ENCODE measurements at places on chromosomes 12 and 14. TPM values are rescaled to one million over a fixed set of nuclear protein-coding genes. Genes with fewer than 3 reads are reported as not detected.

RNASE3 gene
- not detected for total RNA-seq

CDKN3 gene
- 31.3 TPM for total RNA-seq

CFAP54 gene
- 0.57 TPM for total RNA-seq

SCNN1A gene
- total RNA-seq, result 7.7 TPM

ACADS gene
- total RNA-seq, result 8.5 TPM

NUP37 gene
- total RNA-seq, result 32.2 TPM

GALNT8 gene
- total RNA-seq, result 0.23 TPM

ZC3H10 gene
- 0.62 TPM for total RNA-seq

ENDOU gene
- total RNA-seq, result not detected

GRIP1 gene
- 4.7 TPM for total RNA-seq

TNFAIP2 gene
- total RNA-seq, result 3.3 TPM

All from hair follicular keratinocyte (primary cell).